CD14-positive monocyte (primary cell): ENCODE measurements at places on chromosomes 12 and 14.
A peak's percentile ranks its signal among the peaks of the same experiment; 100 is the strongest.

DNA sequence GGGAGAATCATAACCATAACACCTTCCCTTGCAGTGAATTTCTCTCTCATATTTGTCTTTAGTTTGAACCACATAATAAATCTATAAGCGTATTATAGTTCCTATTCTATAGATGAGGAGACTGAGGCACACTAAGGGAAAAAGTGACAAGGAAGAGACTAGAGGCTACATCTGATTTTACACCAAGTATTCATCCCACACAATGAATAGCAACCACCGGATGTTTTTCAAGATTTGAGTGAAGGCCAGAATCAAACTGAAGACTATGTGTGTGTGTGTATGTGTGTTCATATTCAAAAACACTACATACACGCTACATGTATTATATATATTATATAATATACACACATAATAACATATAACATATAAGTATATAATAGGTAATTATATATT lies 4.7 kb downstream of the ASB2 start:
- DNase-seq = no peak

DNA sequence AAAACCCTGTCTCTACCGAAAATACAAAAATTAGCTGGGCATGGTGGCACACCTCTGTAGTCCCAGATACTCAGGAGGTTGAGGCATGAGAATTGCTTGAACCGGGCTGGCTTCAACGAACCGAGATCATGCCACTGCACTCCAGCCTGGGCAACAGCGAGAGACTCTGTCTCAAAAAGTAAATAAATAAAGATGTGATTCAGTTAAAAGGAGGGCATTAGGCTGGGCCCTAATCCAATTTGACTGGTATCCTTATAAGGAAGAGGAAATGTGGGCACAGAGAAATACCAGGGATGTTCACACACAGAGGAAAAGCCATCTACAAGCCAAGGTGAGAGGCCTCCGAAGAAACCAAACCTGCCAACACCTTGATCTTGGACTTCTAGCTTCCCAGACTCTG lies 10.1 kb upstream of the DCAF4 start:
- no peak for DNase-seq

DNA sequence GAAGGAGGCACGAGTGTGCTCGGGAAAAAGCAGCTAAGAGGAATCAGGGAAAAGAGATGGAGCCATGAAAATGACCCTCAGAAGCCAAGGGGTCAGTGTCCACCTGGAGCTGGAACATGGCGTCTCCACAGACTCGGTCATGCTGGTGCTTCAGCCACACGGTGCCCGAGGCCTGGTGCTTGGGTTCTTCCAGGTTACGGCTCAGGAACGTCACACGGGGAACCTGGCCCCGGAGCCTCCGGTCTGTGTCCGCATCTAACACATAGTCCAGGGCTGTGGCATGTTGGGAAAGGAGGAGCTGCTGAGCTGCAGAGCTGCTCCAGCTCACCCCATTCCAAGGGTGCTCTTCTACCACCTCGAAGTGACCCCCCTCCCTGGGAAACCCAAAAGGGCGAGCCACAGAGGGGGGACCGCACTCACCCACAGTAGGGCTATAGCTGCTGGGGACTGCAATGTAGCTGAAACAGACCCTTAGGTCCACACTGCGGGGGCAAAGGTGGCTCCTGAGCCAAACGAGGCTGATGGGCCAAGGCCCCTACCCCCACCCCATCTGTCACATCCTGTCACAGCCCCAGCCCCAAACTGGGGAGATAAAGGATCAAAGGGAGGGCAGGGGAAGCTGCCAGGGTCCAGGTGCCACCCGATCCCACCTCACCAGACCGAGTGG lies 10.8 kb downstream of the ITGA7 start:
- DNase-seq = no peak

- no peak for DNase-seq
These were observed 255.7 kb downstream of the BTG1 start for GRCh38 chr12:91889910-91890309.

DNA sequence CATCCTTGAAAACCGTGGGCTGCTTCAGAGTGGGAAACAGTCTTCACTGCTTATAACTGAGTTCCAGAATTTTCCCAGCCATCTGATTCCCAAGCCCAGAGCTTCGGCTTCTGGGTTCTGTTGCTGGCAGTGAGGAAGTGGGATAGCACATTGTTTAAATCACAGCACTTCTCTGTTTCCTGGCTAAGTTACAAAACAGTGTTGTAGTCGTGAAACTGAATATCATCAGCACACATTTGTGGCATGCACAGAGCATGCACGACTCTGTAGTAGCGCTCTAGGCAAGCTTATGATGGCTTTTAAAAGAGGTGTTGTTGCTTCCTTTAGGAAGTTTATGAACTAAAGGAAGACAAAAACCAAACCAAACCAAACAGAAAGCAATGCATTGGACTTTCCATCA lies 1005.5 kb downstream of the NRXN3 start:
- no peak for DNase-seq

- DNase-seq = no peak
These were observed 43.1 kb downstream of the PLEKHD1 start for GRCh38 chr14:69527635-69528034.

DNA sequence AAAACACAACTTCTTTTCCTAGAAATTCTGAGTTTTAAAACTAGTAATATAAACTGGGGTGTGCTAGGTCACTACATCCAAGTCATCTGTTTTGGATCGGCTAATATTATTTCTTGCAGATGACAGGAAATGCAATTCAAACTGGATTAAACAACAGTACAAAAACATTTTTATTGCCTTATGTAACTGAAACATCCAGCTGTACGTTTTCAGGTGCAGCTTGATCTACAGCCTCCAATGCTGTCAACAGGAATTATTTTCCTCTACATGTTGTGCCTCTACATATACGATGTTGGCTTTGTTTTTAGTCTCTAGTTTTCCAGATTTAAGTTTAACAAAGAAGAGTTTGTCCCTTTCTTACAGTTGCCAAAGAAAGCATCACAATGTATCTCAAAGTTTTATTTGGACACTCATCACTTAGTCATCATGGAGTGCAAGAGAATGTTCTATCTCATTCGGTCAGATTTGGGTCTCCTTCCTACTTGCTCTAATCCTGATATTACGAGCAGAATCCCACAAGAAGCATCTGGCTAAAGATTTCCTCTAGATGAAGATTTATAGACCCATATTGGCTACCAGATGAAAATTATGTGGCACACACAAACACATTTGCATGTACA lies 326.7 kb downstream of the SLC6A15 start:
- no peak for DNase-seq

GRCh38 chr12:111838353-111838752 lies 3.7 kb upstream of the MAPKAPK5 start:
- no peak for DNase-seq

DNA sequence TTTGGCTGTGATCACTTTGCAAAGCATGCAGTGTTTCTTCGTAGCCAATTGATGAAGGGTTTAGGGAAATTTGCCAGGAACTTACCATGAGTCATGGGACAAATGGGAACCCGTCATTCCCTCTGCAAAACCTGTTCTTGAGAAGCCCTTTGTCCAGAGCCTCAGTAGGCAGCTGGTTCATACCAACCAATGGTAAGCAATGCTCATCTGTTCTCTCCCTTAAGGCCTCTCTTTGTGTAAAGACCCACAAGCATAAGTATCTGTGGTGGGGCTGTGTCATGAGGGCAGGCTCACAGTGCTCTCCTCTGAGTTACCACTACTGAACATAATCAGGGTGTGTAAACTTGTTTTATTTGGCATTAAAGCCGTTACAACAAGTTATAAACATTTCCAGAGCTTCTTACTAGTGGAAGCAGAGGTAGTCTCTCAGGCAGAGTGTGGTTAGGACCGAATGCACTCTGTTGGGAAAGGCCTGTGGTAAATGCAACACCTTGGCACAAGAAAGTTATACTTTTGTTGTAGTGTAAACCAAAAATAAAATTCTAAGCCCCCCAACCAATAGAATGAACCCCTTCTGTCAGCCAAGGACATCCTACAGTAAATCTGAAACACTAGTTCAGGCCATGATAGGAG lies 119.8 kb downstream of the SINHCAF start:
- DNase-seq = no peak

DNA sequence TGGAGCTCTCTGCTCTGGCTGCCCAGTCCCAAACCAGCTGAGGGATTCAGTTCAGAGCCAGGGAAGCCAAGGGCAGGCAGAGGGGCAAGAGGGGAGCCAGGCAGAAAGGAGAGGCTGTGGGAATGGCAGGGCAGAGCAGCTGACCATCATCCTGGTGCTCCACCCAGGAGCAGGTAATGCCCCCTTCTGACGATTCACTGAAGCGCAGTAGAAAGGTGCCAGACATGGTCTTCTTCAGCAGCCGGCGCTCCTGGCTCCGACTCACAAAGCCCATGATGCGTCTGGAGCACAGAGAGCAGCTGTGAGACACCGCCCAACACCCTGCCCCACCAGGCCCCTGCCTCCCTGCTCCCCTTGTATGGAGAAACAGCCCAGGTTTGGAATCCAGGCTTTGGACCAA lies 8.0 kb downstream of the IL23A start:
- peak; percentile 35 for DNase-seq

DNA sequence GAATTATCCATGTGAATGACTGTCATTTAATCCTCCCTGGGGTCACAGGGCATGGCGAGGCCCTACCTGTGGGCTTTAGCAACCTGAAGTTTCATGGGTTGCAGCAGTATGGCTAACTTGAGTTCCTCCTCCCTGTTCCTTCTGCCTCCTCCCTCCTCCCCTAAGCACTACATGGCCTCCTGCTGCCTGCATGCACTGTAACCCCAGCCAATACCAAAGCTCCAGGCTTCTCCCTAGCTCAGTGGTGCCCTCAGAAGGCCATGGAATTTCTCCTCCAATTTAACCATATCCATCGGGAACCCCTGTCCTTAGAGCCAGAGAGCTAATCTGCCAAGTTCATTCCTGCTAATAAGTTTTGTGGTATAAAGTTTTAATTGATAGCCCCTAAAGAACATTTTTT lies 95.1 kb downstream of the NT5DC3 start:
- DNase-seq = no peak

- no peak for DNase-seq
These were observed 193.5 kb upstream of the BCL2L14 start for GRCh38 chr12:11877102-11877826.

DNA sequence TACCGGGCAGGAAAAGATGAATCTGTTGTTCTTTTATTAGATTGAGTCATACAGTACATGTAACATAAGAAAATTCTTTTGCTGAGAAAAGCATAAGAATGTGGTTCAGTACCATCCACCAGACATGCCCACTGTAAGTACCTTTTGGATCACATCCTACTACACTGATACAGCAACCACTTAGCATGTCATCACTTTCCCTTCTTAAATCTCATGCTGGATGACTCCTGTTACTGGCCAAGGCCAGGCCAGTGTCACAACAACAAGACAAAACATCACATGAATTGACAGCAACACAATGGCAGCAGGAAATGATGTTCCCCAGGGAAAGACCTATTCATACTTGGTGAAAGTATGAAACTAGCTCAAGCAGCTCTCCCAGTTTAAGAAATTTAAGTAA lies 46.4 kb downstream of the STXBP6 start:
- DNase-seq = no peak

- DNase-seq = no peak
These were observed 72.0 kb upstream of the DBX2 start for GRCh38 chr12:45122768-45123380.

DNA sequence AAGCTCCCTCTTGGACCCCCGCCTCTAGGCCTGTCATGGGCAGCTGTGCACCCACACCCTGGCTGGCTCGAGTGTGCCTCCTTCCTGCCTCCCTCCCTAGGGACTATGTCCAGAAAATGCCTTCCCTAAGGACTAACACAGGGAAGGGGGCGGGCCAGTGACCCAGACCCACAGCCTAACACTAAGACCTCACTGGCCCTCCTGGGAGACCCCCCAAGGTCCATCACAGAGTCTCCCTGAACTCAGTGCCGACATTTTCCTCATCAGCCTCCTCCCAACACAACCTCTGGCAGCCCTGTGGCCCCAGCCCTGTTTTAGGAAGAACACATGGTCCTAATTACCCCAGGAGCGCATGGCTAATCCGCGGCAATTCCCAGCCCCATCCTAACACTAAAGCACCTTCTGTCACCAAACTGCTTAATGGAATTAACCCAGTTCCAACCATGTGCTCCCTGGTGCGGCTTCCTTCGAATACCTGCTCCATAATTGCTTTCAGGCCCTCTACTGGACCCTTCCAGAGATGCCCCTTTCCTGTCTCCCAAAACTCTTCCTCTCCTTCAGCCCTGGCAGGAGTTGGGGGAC lies 5.6 kb downstream of the MSI1 start:
- no peak for DNase-seq

GRCh38 chr12:6952863-6953441 lies 1.8 kb downstream of the PTPN6 start:
- no peak for DNase-seq

GRCh38 chr12:82644896-82645295 lies 41.8 kb upstream of the TMTC2 start:
- no peak for DNase-seq

DNA sequence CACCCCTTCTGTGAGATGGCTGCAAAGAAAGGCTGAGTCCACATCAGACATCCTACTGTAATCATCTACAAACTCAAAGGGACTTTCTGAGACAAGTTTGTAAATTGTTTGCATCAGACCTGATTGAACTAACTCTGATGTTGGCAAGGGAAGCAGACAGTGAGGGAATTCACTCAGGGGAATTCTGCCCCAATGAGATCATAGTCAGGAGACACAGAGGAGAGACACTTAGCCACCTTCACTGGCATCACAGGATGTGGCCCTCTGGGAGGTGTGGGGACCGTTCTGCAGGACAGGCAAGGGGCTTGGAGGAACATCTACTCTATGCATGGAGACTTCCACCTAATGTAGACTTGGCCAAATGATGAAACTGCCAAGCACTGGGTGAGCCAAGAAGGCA lies 70.7 kb upstream of the DDX11 start:
- no peak for DNase-seq

DNA sequence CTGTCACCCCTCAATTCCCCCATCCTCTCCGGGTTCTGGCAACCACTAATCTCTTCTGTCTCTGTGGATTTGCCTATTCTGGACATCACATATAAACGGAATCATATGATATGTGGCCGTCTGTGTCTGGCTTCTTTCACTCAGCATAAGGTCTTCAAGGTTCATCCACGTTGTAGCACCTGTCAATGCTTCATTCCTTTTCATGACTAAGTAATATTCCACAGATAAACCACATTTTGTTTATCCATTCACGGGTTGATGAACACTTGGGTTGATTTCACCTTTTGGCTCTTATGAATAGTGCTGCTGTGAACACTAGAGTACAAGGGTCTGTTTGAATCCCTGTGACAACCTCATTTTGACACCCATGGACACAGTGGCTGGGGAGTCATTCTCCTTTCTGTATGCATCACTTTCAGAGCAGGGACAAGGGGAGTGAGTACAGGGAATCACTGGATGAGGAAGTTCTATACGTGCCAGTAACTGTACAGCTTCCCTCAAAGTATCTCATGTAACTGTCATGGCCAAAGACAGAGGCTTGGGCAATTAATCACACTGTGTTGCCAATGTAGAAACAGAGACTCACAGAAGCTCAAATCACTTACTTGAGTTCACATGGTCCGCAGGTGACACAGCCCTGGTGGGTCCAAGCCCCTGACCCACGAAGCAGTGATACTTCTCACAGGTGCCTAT lies 10.9 kb upstream of the TESC start:
- no peak for DNase-seq

DNA sequence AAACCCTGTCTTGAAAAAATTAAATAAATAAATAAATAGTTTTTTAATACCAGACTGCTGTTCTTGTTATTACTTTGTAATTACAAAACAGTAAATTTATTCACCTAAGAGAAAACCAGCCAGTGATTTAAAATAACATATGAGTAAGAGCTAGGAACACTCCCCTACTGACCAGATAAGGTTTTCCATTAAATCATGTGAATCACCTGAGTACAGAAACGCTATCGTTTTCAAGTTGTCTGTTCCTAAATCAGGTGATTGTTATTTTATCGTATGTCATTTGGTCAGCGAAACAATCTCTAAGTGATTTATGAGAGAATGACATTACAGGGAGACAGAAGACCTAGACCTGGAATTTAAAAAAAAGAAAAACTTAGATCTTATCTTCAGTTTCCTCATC lies 47.3 kb downstream of the RPS29 start:
- no peak for DNase-seq
